Posterior cingulate gyrus (tissue), 11 donors: ENCODE measurements at places on chromosomes 12 and 14.

GRCh38 chr14:22982477-22983245 lies at the start of gene AJUBA:
Gene AJUBA (minus strand): TSS chr14:22982551. CDS start chr14:22982266, 285 bp downstream.
- DNase-seq, result no peak

DNA sequence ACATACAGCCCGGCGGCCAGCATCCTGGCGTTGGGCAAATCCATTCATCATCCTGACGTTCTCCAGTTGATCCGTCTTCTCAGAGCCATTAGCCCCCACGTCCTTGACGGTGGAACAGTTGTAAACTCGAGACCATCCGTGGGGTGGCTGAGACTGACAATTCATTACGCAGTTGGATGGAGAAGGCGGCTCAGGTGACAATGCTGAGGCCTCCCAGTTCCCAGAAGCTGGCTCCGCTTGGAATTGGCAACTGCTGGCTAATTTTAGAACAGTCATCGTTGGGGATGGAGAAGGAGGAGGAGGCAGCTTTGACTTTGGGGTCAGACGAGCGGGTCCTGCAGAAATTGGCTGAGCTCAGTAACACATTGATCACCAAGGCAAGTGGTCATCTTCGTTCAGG lies 186.5 kb downstream of the PHETA1 start:
- no peak for DNase-seq

- no peak for DNase-seq
These were observed 37.5 kb downstream of the EID3 start for GRCh38 chr12:104340925-104341611.

- no peak for DNase-seq
These were observed 58.8 kb downstream of the PIK3C2G start for GRCh38 chr12:18320036-18320617.

DNA sequence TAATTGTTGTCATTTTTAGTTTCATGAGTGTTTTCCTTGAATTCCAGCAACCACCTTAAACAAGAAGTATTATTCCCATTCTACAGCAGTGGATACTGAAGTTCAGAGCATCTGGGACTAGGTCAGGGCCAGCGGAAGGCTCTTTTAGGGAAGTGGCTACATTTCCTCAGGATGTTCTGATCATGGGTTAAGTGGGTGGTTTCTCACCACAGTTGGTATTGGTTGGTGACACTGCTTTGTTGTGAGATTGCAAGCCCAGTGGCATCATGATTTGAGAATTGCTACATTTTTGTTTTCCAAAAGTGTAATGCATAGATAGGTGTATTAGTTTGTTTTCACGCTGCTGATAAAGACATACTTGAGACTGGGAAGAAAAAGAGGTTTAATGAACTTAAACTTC lies 47.1 kb downstream of the SYNE2 start:
- no peak for DNase-seq

GRCh38 chr12:58293308-58293982 lies 352.1 kb downstream of the ATP23 start:
- no peak for DNase-seq

DNA sequence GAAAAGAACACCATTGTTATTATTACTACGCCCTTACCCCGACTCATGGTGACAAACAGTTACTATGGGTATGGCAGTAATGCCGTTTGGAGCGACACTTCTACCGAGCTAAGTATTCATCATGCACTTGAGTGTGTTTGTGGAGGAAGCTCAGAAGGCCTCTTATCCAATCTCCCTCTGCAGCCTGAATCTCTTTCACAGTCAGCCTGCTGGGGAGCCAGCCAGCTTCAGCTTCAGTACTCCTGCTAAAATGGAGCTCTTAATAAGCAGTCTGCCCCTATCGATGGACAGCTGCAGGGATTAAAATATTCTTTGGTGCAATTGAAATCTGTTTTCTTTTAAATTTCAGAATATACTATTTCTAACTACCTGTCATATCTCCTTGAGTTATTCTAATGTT lies 24.7 kb upstream of the ATP5MC2 start:
- DNase-seq, result no peak

DNA sequence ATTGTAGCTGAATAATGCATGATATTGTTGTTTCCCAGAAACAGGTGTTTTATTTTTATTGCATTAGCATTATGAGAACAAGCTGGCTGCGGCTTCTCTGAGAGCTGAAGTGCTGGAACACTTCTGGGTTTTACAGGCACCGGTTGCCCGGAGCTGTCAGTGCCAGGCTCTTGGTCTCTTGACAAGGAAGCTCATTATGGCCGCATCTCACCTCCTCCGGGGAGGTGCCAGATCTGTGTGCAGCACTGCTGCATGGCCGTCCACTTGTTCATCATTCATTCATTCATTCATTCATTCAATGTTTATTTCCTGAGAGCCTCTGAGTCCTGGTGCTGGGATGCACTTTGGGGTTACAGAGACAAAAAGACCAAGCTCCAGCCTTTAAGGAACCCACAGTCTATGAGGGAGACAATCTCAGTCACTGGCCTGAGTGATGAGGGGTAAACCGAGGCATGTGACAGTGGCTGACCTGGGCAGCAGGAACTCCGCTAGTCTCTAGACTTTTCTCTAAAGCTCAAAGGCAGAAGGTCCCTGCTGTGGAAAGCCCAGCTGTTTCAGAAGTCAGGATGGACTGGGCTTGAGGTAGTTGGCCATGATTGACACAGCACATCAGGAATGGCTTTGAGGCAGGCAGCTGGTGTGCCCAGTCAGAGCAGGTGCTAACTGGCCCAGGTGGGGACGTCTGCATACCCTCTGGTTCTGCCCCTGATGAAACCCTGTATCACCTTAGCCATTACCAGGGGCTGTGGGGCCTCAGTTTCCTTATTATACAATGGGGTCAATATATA lies 181.0 kb downstream of the ADGRD1 start:
- DNase-seq, result no peak

- no peak for DNase-seq
These were observed 14.3 kb downstream of the FAM181A start for GRCh38 chr14:93941293-93941910.

- DNase-seq, result no peak
These were observed 15.3 kb downstream of the SLC6A12 start for GRCh38 chr12:198705-199104.

- DNase-seq, result no peak
These were observed 61.2 kb downstream of the SLC38A6 start for GRCh38 chr14:61042220-61042619.

- DNase-seq, result no peak
These were observed 34.6 kb downstream of the PTPRR start for GRCh38 chr12:70885956-70886355.

- DNase-seq, result no peak
These were observed 358.4 kb downstream of the DPF3 start for GRCh38 chr14:72535485-72535884.

DNA sequence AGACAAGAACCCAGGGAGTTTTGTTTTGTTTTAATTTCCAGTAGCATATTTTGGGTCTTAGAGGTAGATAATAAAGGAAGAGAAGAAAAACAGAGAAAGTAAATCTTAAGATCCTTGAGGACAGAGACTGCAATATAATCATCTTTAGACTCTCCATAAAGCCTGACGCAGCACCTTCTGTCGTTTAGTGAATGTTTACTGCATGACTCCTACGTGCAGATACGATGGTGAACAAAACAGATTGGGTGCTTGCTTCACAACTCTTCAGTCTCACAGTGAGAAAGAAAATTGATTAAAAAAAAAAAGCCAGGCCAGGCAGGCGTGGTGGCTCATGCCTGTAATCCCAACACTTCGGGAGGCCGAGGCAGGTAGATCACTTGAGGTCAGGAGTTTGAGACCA lies 86.9 kb downstream of the STON2 start:
- no peak for DNase-seq

DNA sequence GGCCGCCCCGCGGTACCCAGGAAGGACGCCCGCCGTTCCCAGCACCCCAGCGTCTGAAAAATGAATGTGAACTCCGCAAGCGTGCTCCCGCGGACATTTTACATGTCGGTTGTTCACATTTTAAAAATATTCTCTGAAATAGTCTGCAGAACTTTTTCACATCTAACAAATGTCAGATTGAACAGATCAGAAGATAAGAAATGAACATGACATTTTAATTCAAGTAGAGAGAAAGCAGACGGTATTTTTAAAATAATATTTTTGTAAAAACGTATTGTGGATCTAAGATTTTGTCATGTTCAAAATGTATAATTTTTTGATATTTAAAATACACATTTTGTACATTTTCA lies 101.8 kb upstream of the DIO3 start:
- DNase-seq, result no peak

GRCh38 chr12:94560431-94561221 lies 89.7 kb downstream of the TMCC3 start:
- DNase-seq, result peak; percentile 61

GRCh38 chr14:56065621-56066290 lies 52.5 kb upstream of the PELI2 start:
- no peak for DNase-seq
